ENCODE measurements at places on chromosomes 7 and 10. TPM values are rescaled to one million over a fixed set of nuclear protein-coding genes. Genes with fewer than 3 reads are reported as not detected.

Gene C10orf105
- 0.48 TPM for total RNA-seq

Gene CPN1
- total RNA-seq = 0.15 TPM

Gene TSPAN15
- total RNA-seq = 11.6 TPM

Gene CCDC3
- total RNA-seq = 3.8 TPM

Gene PPP1R9A
- 20.3 TPM for total RNA-seq

Gene SLC26A3
- not detected for total RNA-seq
